ENCODE measurements at places on chromosomes 6 and 20. TPM values are rescaled to one million over a fixed set of nuclear protein-coding genes. Genes with fewer than 3 reads are reported as not detected.

DNA sequence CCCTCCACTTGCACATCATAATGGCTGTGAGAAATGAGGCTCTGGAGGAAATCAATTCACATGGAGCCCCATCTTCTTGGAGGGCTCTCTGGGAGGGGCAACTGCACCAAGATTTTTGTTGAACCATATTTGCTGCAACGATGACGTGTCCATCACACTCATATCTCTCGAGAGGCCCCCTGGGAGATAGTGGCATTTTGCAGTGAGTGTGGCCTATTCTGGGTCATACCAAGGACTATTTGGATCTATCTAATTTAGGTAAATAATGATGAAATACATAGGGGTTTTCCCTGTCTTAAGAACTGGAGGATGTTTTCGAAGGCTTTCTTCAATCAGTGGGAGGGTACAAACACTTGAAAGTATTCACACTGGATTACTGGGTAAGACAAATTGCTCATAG is 31.6 kb downstream of the CNR1 start:
- DNase-seq: no peak

DNA sequence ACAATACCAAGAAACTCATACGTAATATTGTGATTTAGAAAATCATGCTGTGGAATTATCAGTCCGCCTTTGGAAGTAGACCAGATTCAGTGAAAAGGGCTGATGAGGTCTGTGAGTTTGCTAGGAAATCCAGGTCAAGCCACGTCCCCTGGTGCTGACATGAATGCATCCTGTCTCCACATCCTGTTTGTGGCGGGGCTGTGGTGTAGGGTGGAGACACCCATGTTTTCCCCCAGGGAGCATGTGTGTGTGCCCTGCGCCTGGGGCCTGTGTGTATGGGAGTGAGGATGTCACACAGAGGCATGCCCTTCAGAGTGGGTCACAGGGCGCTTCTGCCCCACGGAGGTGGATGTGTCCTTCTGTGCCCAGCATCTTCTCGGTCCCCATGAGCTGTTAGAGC is 109.1 kb downstream of the SASH1 start:
- DNase-seq: no peak

DNA sequence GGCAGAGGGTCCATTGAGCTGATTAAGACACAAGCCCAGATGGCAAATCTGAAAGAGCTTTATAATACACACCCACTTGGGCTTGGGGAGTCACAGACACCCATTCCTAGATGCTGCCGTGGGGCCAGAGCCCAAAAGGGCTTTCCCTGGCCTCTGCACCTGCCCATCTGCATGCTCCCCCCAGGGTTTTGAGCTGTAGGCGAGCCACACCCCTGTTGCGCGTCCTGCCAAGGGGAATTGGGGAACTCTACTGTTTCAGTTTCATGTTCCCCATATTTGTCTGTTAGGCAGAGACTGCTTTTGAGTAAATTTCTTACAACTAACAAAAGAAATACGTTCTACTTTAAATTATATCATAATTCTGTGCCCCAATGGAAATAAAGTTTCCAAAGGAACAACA is 52.9 kb upstream of the FNDC1 start:
- no peak for DNase-seq

DNA sequence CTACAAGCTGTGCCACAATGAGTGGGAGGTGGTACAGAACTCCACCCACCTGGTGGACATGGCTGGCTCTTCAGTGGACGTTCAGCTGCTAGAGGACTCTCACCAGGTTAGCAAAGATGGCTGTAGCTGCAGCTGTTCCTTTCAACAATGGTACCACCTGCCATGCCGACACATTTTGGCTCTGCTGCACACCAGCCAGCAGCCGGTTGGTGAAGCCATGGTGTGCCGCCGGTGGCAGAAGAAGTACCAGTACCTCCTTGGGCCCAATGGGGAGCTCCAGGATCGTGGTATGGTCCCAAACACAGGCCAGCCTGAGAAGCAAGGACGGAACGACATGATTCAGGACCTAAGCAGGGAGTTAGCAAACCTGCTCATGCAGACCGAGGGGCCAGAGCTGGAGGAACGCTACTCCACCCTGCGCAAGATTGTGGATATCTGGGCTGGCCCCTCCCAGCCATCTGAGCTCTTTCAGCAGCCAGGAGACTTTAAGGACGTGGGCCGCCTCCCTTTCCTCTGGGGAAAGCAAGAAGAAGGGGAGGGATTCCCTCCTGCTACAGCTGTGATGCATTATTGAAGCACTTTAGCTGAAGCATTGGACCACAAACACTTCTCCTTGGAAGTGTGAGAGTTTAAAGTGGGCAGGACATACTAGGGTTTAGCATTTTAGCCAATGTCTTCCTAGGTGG is 2.8 kb upstream of the ZSWIM1 start:
- DNase-seq: no peak

DNA sequence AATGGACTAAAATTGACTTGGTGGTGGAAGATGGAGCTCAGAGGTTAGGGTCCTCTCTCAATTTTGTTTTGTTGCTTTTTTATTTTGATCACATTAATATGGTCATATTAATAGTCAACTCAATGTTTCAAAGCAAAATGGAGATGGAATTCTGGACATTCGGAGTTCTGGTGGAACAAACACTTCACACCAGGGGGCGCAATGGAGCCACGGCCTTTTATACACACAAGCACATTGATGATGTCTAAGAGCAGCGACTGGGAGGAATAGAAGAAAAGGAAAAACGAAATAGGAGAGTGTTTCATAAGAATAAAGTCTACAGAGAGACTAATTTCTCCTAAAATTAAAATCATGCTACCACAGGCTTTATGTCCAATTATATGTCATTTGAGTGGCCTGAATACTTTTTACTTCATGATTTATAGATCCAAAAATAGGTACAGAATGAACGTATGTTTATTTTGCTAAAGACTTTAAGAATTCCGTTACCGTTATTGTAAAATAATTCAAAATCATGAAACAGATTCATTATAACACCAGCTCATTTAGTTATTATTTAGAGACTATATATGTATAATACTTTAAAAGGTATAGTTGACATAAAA is 197.6 kb upstream of the SASH1 start:
- no peak for DNase-seq

GRCh38 chr6:168692193-168692914 is 251.4 kb downstream of the SMOC2 start:
- no peak for DNase-seq

GRCh38 chr6:12608016-12608860 is 108.3 kb upstream of the PHACTR1 start:
- no peak for DNase-seq

- DNase-seq: no peak
Measured at GRCh38 chr6:85360794-85361642, 88.9 kb upstream of the NT5E start.

- no peak for DNase-seq
Measured at GRCh38 chr6:119128252-119128912, 49.9 kb upstream of the FAM184A start.

DNA sequence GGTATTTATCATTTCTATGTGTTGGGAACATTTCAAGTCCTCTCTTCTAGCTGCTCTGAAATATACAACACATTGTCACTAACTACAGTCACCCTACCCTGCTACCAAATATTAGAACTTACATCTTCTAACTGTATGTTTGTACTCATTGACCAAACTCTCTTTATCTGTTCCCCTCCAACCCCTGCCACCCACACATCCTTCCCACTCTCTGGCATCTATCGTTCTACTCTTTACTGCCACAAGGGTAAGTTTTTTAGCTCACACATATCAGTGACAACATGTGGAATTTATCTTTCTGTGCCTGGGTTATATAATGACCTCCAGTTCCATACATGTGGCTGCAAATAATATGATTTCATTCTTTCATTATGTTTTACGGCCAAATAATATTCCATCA is 171.9 kb downstream of the GMDS start:
- no peak for DNase-seq

DNA sequence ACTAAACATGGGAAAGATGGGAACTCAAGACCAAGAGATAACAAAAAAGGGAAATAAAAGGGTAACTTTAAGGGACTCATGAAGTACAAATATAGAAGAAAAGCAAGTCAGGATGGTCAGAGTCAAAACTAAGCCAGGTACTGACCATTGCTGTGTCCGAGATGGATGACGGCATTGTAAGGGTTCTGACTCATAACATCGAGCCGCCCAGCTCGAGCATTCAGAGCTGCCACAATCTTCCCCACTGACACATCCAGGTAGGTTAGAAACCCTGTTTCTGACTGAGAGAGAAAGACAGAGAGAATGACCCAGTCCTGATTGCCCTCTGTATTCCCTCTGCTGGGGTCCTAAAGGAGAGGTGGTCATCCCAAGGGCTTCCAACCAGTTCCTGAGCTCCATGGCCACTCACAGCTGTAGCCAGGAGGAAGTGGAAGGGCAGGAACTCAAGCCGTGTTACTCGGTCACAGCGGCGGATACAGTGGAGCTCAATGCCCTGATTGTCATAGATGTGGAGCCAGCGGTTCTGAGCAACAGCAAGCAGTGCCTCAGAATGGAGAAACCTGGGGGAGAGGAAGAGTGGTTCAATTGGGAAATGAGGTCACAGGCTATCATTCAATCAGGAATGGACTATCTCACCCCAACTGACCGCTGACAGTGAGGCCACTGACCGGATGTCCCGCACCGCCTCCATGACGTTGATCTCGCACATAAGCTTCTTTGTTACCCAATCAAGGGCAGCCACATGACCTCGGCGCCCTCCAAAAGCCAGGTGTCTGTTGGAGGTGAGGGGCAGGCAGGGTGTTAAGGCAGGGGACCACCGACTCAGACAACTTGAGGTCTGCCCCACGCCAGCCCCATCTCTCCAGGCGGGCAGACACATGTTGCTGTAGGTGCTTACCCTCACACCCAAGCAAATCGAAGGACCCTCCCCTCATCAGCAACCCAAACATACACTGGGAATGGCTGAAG is 1.8 kb downstream of the WDR46 start:
- DNase-seq: no peak

GRCh38 chr6:17967668-17968518 is 19.5 kb downstream of the KIF13A start:
- DNase-seq: no peak

- no peak for DNase-seq
Measured at GRCh38 chr6:164410017-164410416, 899.4 kb downstream of the C6orf118 start.

DNA sequence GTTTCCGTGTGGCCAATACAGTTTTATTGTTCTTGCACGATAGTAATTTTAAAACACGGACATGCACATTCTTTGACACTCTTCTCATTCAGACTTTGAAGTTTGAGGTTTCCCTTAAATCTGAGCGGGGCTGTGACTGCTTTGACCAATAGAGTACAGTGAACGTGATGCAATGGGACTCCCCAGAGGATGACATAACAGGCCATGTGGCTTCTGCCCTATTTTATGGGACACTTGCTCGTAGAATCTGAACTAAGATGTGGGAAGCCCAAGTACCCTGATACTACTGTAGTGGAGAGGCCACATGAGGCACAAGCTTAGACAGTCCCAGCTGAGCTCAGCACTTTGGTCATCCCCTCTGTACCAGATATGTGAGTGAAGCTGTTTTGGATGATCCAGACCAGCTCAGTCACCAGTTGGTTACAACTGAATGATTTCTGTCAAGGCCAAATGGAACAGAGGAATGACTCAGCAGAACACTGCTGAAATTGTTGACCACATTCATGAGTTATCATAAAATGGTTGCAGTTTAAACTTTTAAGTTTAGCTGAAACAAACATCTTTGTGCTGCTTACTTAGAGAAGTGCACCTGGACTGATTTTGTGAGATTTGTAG is 279.4 kb downstream of the RFPL4B start:
- DNase-seq: no peak

HRH3 gene
- total RNA-seq: not detected

SRSF12 gene
- 2.0 TPM for total RNA-seq

SYNGAP1 gene
- total RNA-seq: 15.0 TPM

LCA5 gene
- 5.8 TPM for total RNA-seq

GFOD1 gene
- total RNA-seq: 22.8 TPM

OPN5 gene
- total RNA-seq: not detected
